ENCODE measurements at places on chromosomes 7 and 10.

- DNase-seq = peak; percentile 62
Measured at GRCh38 chr10:95236068-95236903, 42.2 kb downstream of the ACSM6 start.

DNA sequence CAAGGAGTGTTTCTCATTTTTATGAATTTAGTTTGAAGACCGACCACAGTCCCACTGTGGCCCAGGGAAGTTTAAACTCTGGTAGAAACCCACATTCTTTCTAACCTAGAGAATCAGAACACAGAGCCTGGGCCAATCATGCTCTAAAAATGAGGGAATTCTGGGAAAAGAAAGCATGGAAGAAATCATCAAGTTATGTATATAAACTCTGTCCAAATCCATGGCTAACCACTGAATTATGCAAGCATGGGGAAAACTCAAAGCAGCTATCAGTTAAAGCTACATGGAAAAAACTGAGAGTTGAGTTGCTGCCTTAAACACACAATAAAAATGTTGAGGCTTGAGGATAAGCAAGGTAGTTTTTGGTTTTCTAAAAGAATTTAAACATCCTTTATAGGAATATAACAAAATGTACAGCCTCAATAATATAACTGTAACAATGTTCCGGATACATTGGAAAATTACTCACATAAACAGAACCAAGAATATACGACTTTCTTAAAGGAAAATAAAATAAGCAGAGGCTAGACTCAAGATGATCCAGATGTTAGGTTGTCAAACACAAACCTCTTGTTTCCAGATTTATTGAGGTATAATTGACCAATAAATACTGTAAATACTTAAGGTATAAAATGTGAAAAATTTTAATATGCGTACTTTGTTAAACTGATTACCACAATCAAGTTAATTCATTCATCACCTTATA lies 311.2 kb upstream of the GNAI1 start:
- no peak for DNase-seq

DNA sequence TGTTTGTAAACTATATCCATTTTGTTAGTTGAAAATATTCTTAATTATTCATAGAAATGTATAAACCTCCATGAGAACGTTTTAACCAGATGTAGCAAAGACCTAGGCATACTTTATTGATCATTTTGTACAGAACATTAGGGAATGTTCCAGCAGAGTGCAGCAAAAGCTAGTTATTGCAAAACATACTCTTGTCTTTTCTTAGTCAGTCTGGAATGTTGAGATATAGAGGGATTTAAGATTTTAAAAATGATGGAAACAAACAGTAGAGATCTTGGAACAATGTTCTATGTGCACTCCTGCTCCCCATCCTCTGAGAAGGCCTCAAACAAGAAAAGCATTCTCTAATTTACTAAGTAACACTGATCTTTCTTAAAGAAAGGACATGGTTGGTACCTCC lies 292.1 kb downstream of the BBS9 start:
- DNase-seq = no peak

DNA sequence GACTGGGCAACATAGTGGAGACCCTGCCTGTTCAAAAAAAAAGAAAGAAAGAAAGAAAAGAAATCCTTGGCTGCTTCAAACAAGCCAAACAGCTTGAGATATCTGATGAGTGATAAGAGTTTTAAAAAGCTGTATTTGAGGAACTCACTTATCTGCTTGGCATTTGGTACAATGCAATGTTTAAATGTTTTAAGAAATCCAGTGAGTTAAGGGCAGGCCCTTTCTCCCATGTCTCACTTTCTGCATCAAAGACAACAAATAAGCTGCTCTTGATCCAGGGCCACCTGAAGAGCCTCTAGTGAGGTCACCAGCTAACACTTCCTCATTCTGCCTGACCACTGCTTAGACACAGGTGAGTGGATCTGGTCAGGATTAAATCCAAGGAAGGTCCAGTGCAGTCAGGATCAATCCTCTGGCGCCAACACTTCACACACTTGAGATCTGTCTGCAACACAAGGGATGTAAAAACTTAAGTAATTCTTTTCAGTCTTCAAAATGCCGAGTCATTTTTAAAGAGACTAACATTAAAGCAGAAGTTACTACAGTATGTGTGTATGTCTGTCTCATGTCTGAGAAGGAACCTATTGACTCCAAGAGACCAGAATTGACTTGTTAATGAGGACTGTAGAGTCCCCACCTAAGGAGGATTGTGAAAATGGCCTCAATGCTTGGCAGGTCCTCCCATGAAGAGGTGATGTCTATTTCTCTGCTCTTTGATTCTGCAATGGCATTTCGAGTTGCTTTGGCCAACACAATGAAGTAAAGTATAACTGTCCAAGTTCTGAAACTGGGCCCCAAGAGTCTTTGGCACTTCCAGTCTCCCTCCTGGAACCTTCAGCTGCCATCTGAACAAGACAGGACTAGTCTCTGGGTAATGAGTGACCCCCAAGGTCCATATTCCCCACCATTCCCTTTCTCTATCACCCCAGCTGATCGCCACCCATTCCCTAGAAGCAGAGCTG lies 43.1 kb downstream of the CREB3L2 start:
- peak; percentile 4 for DNase-seq

DNA sequence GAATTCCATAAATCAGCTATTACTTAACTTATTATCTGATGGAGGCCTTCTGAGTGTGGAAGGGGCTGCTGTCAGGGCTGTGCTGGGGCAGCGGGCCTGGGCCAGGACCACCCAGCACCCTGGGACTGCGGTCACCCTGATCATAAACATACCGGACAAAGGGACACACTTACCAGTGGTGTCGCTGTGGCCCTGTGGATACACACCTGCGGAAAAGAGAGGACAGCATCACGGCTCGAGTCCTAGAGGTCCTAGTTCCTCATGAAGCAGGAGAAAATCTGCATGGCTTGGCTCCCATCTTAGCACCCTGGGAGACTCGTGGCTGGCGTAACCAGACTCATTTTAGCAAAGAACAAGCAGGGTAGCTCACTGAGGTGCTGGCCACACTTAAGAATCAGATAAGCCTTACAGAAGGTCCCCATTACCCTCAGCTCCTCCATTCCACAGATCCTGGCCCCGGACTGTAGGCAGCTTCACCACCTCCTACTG lies 17.7 kb downstream of the IL15RA start:
- DNase-seq = no peak

- peak; percentile 32 for DNase-seq
Measured at GRCh38 chr10:51892965-51893658, 193.7 kb upstream of the CSTF2T start.

DNA sequence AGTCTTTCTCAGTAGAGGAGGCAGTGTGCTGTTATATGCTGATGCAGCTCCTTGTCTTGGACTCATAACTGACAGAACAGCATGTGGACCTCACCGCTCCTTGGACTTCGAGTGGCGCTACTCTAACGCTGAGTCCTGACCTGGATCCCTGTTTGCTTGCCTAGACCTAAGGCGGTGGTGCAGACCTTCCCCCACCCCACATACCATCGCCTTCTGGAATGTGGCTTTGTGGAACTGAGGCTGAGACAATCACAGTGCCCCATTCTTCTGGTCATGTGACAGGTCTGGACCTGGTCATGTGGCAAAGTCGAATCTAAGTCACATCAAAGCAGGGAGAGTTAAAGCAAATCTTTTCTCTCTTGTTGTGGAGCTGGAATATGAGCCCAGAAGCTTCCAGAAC lies 190.7 kb upstream of the MKI67 start:
- DNase-seq = no peak

DNA sequence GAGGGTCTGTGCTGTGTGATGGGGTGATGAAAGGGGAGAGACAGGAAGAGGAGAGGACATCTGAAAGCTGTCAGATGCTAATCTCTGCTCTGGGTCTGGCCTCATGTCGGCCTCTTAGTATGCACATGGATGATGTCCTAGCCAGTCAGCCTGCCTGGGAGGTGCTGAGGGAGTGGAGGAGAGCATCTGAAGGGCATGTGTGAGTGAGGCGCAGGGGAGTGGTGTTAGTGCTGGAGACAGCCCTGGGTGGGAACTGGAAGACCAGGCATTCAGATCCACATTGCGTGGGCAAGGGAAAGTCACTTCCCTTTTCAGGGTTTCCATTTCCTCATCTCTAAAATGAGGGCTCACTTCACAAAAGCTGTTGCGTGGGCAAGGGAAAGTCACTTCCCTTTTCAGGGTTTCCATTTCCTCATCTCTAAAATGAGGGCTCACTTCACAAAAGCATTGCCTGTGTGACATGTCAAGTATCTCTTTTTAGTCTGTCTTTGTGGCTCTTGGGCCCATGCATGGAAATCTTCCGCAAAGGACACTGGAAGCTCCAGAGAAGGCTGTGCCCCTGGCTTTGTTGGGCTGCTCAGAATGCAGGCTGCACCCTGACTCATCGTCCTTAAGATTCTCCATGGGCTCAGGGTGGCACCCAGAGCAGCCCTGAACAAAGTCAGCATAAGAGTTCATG lies 10.0 kb downstream of the SFTPD start:
- DNase-seq = no peak

DNA sequence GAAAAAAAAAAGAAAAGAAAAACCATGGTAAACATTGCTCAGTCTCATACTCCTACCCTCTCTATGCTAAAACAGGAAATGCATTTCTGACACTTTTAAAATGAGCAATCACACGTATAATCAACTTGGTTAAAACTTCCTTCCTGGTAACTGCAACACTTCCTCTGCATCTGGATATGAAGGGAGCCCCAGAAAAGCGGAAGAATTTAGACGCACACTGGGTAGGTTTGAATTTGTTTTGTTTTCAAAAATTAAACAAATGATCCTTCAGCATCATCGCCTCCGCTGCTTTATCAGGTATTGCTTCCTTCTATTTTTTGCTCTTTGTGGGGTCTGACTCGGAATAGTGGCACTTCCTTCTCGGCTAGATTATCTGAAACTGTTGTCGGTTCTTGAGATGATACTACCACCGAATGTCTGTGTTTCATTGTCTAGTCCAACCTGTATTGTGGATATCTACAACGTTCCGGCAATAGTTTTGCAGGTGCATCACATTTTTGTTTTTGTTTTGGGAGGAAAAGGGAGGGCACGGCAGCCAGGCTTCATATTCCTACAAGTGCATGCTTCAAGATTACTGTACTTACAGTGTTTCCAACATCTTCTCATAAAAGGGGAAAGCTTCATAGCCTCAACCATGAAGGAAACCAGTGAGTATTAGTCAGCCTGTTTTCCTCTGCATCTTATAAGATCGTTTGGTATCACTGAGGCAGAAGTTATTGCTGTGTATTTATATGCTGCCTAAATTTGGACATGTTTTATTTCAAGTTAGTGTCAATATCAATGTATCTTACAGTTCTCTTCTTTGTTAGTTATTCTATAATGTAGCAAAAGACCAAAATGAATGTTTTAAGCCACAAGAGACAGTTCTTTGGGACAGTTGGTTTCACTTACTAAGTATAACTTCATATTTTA lies at the start of gene PIK3CG:
TSS of gene PIK3CG (plus strand) at position 153 of the 912 bp plus-strand sequence. CDS start 2,280 bp downstream, outside the sequence.
- DNase-seq = peak; percentile 69
